ENCODE measurements at places on chromosomes 2 and 18.
A peak's percentile ranks its signal among the peaks of the same experiment; 100 is the strongest.

- no peak for DNase-seq
Observed at GRCh38 chr2:238996331-238997136, 148.6 kb downstream of the TWIST2 start.

DNA sequence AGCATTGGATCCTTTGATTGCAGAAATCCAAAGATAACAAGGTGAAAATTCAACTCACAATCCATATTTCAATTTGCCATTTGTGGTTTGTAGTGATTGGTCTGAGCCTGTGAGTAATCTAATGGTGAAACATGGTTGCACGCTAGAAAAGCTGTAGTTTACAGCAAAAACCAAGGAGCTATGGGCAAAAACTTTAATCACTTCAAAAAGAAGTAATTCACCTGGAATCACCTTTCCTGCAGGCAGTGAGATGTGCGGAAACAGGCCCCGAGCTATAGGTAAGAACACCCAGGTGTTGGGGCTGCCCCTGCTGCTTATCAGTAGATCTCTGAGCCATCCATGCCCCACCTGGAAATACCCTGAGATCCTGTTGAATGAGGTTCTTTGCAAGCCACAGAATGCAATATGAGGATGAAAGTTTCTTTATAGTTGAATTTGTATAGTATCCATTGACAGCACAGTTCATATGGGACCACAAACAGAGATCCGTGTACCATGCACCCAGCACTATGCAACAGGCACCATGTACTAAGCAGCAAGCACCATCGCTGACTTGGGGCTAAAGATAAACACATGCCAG is 208.2 kb downstream of the SPP2 start:
- no peak for DNase-seq

- no peak for DNase-seq
Observed at GRCh38 chr18:47970664-47971531, 40.4 kb upstream of the SMAD2 start.

DNA sequence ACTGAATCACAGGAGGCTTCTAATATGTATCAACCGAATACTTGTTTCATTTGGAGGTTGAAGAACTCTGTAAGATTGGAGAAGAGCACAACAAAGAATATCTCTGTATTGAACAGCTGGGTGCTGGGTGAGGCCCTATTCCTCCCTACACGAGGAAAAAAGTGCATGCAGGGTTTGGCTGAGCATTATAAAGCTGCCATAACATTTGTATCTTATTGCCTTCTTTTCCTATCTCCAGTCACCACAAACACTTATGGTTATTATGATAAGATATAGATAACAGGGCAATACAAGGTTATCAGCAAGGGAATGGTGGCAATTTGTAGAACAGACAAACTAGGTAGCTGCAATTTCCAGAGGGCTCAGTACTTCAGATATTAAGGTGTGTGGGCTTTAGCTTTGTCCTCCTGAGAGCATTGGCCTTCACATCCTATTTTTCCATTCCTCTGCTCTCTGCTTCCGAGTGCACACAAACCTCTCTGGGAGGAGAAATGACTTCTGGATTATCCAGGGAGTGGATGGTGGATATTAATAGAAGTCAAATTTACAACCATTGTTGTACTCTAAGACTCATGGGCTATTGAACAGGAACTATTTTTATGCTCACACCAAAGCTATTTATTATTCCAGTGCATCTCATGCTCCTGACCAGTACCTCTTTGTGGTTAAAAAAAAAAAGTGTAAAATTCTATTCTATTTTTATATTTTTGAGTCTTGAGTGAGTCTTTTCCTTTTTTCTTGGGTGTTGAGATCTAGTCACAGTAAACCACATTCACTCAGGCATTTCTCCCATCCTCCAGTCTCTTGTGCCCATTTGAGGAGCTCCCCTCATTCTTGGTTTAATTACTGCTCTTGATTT is 248.4 kb downstream of the ETAA1 start:
- no peak for DNase-seq

DNA sequence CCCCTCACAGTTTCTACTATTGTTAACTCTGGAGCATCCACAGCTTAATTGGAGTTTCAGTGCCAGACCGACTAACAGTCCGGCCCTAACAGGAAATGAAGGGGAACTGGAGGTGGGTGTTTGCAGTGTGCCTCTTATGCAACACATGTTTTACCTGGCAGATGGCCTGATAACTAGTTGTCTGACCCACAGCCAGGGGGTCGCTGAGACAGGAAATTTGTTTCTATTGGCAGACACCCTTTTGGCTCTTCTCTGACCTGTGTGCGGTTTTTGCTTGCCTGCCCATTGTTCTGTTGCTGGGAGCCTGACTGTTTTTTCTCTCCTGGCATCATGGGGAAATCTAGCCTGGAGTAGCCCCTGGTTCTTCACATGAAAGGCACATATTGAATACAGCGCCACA is 1329.8 kb downstream of the DSC3 start:
- DNase-seq, result no peak

DNA sequence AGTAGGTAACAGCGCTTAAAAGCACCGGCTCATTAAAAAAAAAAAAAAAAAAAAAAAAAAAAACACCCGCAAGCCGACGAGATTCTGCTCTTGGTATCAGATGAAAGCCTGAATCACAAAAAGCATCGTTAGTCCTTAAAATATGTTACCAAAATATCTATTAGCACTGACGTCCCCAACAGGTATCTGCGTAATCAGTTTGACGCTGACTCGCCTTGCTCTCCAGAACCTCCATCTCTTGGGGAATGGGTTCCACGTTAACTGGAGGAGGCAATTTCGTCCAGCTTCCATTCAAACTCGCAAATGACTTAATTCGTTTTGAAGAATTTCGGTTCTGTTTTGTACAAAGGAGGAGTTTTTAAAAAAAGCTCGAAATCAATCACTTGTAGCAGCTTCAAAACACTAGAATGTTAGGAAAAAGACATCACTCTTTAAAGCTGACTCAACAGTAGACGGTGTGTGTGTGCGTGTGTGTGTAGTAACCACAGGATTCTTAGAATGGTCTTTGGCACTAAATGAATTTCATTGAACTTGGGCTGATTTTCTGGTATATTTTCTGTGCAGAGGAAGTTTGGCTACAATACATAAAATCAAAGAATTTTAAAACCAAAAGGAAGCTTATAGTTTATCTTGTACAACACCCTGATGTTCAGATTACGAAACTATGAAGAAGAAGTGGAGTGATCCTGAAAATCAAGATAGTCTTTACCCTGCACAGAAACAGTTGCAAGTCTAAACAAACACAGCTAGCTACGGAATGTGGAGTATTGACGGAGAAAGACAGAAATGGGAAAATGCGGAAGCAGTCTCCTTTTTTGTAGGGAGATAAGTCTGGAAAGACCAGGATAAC is 1.1 kb upstream of the PGAP1 start:
- peak; percentile 35 for DNase-seq

DNA sequence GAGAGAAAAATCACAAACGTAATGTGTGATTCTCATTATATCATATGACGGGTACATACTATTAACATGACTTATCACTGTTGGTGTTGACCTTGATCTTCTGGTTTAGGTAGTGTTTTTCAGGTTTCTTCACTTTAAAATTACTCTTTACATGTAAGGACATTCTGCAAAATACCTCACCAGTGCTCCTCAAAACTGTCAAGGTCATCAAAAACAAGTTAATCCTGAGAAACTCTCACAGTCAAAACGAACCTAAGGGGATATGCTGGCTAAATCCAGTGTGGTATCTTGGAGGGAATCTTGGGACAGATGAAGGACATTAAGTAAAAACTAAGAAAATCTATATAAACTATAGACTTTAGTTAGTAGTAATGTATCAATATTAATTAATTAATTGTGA is 499.8 kb downstream of the IRS1 start:
- no peak for DNase-seq

- no peak for DNase-seq
Observed at GRCh38 chr2:101832114-101832513, 134.6 kb downstream of the MAP4K4 start.

DNA sequence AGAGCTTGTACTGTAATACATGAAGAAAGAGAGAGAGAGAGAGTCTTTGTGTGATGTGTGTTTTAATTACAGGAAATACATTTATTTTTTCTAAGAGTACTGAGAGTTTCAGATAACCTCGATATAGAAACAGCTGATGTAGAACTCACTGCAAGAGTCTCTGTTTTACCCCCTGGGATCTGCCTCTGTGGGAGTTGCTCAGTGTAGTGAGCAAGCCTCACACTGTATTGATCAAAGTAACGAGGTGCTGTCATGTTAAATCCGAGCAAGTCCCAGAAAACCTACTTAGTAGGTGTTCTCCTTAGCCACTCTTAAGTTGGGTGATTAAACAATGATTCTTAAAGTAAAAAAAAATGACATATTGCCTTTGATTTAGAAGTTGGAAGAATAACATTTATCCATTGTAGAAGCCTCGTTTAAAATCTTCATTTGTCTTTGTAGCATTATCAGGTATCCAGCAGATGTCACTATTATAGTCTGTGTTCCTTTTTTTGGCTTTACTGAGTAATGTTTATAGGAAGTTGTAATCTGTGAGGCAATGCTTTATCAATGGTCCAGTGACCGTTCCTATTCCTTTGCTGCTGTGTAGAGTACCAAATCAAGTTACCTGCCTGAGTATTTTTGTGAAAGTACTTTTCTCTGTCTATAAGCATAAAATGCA is 219.0 kb downstream of the MYO3B start:
- no peak for DNase-seq

- no peak for DNase-seq
Observed at GRCh38 chr18:79782566-79783308, 15.0 kb upstream of the KCNG2 start.

DNA sequence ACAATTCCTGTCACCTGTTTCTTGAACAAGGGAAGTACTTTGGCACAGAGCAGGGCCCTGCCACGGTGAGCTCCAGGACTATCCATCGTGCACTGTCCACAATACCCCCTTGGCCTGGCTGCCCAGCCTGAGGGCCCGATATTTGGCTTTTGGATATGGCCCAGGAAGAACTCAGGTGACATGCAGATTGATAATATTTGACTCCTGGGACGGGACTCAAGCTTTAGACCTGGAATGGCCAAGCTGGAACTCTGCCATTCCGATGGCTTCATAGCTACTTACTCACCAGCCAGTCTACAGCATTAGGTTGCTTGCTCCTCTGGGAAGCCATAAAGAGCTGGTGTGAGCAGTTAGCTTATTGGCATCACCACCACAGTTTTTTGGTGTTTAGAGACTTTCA is 26.6 kb downstream of the EML6 start:
- no peak for DNase-seq

DNA sequence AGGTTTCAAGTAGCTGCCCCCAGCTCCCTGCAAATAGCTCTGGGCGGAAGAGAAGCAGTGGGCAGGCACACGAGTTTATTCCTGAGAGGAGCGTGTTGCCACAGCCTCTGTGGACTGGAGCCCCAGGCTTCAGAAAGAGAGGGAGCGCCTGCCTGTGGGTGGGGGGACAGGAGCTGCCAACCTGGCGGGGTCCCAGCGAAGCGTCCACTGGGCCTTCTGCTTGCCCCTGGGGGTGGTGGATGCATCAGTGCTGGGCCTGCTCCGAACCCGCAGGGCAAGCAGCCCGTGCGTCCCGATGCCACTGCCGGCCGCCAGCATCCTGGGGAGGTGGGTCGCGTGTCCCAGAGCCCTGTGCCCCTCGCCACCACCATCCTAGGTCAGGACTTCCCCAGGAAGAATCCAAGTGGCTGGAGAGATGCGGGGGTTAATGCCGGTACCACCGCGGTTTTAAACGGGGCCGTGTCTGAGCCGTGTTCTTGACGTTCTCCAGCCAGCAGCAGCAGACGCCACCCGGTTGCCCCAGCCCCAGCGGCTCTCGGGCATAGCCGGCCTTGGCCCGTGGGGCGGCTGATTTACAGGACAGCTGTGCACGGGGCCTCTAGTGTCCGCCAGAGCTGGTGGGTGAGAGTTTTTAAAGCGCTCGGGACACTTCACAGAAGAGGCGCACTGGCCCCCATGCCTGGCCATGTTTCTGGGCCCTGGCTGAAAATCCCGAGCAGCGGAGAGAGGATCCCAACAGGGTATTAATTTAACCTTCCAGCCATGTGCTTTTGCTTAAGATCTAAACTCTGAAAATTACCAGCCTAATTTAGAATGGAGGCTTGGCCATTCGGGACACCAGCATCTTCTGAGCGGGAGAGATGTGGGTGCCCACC is 84.7 kb downstream of the NFATC1 start:
- DNase-seq, result no peak

DNA sequence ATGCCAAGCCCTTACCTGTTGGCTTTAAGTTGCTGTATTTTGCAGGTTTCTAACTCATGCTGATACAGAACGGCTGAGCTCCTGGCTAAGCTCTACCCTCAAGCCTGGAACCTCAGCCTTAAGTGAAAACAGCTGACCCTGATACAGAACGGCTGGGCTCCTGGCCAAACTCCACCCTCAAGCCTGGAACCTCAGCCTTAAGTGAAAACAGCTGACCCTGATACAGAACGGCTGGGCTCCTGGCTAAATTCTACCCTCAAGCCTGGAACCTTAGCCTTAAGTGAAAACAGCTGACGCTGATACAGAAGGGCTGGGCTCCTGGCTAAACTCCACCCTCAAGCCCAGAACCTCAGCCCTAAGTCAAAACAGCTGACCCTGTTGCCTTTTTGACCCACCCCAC is 17.6 kb upstream of the DNER start:
- no peak for DNase-seq

- no peak for DNase-seq
Observed at GRCh38 chr2:172101821-172102390, 794 bp downstream of the DLX2 start.

DNA sequence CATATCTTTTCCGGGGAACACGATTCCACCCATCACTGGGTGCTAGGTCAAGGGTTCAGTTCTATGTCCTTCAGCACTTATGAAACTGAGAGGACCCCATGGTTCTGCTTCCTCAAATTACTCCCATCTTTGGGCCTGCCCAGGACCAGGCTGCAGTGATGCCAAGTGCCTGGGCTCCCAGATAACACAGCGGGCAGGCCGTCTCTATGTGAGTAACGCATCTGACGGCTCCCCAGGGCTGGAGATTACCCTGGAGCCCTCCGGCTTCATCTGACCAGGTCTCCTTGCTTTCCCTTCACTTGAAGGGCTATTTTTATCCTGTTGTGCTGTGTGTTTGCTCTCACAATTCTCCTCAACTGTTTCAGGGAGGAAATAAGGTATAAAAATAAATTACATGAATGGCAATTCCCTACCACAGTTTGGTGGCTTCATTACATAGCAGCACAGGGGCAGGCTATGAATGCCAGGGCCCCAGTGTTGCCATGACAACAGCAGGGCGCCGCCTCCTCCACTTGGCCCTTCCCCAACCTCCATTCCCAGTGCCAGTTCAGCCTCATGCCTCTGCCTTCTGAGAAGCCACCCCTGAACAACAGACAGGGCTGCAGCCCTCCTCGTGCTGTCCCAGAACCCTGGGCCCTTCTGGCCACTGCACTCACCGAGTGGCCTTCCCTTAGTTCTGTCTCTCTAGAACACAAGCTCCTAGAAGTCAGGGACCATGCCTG is 25.4 kb upstream of the TMEM131 start:
- no peak for DNase-seq

GRCh38 chr18:34221971-34222306 is 2.8 kb downstream of the NOL4 start:
- DNase-seq, result no peak

Data from activated T-cell treated with anti-CD3 and anti-CD28 coated beads for 1 hour (primary cell).